Astrocyte (in vitro differentiated cells and primary cell): ENCODE measurements at places on chromosomes 16 and 17. TPM values are rescaled to one million over a fixed set of nuclear protein-coding genes. Genes with fewer than 3 reads are reported as not detected.

- no peak for DNase-seq
Measured at GRCh38 chr16:86083382-86084002, 184.5 kb downstream of the IRF8 start.

- DNase-seq = no peak
Measured at GRCh38 chr16:22189473-22190080, 16.5 kb upstream of the EEF2K start.

- no peak for DNase-seq
Measured at GRCh38 chr17:20032636-20033035, 23.5 kb downstream of the SPECC1 start.

The SSH2 gene
- 25.0 and 31.1 TPM in 2 replicates for total RNA-seq

The SERPINF2 gene
- 0.11 and 0.29 TPM in 2 replicates for total RNA-seq

- no peak for DNase-seq
Measured at GRCh38 chr16:71893888-71894228, 1.5 kb upstream of the IST1 start.

GRCh38 chr16:20798364-20798763, 7.9 kb downstream of the ERI2 start:
- no peak for DNase-seq

The OR1A1 gene
- not detected in 2 replicates for total RNA-seq

DNA sequence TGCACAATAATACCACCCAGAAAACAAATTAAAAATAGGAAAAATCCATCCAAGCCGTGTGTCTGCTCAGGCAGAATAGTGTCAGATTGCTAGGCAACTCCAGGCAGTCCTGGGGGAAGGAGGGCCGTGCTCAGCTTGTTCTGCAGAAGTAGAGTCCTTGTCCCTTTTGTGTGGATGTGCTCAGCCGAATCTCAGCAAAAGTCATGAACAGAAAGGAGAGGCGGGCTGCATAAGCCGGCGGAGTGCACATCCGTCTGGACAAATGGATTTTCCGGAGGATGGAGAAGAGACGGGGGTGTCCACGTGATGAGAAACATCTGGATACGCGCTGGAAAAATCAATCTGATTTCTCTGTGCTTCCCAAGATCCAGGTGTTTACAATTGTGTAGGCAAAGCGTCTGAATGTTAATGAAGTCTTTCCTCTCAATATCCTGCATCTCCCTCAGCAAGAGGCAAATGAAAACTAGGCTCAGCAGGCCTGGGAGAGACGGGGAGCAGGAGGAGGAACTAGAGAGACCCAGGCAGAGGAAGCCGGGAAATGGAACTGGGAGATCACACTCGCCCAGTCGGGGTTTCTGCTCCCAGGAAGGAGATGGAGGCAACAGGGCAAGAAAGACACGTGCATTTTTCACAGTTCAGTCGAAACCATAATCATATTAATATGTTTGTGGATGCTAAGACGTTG, 7.7 kb upstream of the RBFOX3 start:
- DNase-seq = no peak

GRCh38 chr17:12851901-12852435, 62.7 kb downstream of the ARHGAP44 start:
- no peak for DNase-seq
